ENCODE measurements at places on chromosomes 1 and 21. TPM values are rescaled to one million over a fixed set of nuclear protein-coding genes. Genes with fewer than 3 reads are reported as not detected.

DNA sequence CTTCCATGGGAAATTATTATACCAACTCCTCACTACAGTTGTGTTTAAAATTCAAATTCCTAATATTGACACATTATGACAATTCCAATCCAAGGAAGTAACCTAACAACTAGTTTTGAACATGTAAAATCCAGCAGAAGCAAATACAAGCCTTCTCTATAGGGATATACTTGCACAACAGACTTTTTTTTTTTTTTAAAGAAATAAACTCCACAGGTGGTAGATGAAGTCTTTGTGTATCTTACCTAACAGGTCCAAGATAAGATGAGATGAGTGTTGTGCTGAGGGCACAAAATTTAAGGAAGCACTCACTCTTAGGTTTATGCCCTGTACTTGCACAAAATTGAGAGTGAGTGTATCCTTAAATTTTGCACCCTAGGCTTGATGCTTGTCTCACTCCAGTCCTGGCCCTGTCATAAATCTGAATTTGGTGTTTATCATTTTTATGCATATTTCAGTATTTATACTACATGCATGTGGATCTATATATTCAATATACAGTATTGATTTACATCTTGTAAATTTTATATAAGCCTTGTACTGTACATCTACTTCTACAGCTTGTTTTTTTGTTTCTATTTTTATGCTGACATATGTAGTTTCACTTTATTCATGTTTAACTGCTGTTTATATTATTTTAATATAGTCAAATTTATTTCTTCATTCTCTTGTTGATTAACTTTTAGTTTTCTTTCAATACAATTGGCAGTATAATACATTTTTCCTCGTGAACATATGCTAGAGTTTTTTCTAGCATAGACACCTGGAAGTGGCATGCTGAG is 60.6 kb upstream of the RGL1 start:
- no peak for DNase-seq

The PHLDA3 gene
- total RNA-seq = 35.6 TPM

GRCh38 chr1:1135339-1136136 is 19.6 kb upstream of the C1orf159 start:
- DNase-seq = no peak

The CTNNBIP1 gene
- total RNA-seq = 31.7 TPM

DNA sequence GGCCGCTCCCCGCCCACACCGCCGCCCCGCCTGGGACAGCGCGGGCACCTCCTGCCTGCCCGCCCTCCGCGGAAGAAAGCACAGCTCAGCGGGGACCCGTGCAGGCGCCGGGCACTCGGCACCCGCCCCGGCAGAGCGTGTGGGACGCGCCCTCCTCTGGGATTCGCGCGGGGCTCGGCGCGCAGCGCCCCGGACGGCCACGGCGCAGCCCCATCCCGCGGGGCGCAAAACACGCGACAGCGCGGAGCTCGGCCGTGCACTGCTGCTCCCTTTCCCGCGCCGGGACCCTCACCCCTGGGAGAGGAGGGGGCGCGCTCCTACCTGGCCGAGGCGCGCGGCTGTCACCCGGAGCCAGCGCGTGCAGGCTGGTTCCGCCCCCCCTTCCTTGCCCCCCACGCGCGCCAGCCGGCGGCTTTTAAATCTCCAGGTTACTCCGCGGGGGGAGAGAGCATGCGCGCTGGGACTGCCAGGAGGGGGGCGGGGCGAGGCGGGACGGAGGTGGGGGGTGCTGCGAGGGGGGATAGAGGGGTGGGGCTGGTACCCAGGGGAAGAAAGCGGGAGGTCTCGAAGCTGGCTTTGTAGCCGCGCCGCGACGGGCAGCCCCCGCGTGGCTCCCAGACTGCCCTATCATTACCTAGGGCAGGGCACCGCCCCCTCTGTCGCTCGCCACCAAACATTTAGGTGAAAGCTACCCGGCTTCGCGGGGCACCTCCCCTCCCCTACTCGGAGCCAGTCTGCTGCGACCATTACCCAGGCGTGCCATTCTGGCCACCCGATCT is at the start of gene SLC45A3:
Gene SLC45A3 (minus strand): TSS at position 437 of the 779 bp plus-strand sequence. CDS start 15,853 bp downstream, outside the sequence.
- DNase-seq = no peak

DNA sequence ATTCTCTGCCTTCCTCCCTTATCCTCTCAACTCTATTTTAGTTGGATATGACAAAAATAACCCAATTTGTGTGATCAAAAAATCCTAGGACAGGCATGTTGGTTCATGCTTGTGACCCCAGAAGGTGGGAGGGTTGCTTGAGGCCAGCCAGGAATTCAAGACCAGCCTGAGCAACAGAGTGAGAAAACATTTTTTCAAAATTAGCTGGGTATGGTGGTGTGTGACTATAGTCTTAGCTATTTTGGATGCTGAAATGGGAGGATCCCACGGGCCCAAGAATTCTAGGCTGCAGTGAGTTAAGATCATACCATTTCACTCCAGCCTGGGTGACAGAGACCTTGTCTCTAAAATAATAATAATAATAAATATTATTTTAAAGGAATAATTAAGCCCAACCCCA is 1383.1 kb upstream of the ADGRL2 start:
- no peak for DNase-seq

The KRTAP13-2 gene
- not detected for total RNA-seq

GRCh38 chr1:106555571-106555970 is 500.9 kb upstream of the PRMT6 start:
- DNase-seq = no peak

- no peak for DNase-seq
Observed at GRCh38 chr1:15381805-15382204, 27.9 kb upstream of the EFHD2 start.
